Inflammatory macrophage treated with lipopolysaccharide for 1 hour (primary cell): ENCODE measurements at places on chromosomes 5 and 9.
A peak's percentile ranks its signal among the peaks of the same experiment; 100 is the strongest.

DNA sequence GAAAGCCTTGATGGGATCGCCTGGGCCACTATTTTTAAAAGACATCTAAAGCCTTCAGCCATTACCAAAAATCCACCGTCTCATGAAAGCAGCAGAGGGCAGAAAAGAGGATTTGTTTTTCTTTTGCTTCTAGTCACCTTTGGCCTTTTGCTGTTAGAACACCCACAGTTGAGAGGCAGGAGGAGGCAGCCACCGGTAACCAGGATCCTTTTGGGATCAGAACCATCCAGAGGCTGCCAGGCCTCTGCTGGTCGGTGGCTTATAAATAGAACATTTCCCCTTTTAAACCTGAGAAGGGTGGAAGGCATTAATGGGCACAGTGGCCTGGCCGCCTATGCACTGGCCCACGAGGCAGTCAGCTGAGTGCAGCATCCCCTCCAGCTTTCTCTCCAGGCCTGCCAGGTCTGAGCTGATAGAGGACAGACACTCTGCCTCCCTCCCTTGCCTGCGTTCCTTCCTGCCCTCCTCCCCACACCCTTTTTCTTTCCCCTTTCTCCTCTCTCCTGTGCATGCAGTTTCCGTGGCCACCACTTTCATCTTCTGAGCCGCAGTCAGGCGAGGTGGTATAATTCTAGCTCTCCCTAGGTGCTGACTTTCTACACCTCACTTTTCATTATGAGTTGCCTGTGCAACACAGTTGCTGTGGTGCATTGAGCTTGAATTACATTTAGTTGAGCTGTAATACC is 253.4 kb downstream of the ARHGAP26 start:
- DNase-seq: no peak

- DNase-seq: no peak
Measured at GRCh38 chr5:76710991-76711390, 4.9 kb upstream of the F2R start.

GRCh38 chr5:103785569-103785968 is 223.0 kb upstream of the NUDT12 start:
- no peak for DNase-seq

DNA sequence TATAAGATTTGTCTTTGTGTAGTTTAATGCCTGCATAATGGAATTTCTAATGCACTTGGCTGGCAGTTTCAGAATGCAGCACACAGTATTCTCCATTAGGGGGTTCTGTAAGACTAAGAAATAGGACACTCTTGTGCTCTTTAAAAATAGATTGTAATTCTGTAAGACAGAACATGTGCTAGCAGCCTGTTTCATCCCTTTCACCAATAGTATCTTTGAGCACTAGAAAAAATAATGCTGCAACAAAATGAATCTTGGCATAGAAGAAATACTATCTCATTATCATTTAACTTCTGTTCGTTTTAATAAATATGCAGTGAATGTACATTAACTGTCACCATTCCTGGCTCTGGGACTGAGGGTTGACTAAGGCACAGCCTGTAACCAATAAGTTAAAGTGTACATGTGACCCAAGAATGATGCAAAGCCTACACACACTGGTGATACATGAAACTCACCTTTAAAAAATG is 23.8 kb upstream of the ZNF622 start:
- peak; percentile 43 for DNase-seq

DNA sequence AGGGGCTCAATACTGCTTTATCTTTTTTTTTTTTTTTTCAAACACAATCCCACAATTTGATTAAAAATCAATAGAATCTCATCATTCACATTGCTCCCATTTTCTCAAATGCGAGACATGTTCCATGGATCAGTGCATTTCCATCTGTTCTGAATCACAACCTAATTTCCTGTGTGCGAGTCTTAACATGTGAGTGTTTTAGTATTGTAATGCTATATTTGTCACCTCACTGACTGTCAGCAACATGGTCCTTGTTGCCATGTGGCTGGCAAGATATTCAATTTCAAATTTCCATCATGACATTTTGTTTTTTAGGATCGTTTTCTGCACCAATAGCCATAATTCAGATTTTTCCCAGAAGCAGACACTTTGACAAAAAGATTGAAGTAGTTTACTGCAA is 233.2 kb upstream of the PRDM9 start:
- no peak for DNase-seq

DNA sequence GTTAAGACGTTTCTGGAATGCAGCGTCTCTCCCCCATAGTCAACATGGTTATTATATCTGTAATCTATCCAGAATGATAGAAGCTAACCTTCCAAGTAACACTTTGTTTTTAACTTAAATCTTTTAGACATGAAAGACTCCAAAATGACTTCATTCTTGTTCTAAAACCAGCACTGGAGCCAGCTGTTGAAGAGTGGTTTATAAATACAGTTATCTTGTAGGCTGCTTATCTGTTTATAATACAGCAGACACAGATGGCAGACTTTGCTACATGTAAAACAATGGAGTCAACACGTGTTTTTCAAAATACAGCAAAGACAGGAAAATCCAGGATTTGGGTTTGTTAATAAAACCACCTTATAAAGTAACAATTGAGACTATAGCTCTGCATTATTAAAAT is 48.8 kb upstream of the RETREG1 start:
- no peak for DNase-seq

- DNase-seq: no peak
Measured at GRCh38 chr5:33408816-33409215, 31.9 kb upstream of the TARS1 start.

DNA sequence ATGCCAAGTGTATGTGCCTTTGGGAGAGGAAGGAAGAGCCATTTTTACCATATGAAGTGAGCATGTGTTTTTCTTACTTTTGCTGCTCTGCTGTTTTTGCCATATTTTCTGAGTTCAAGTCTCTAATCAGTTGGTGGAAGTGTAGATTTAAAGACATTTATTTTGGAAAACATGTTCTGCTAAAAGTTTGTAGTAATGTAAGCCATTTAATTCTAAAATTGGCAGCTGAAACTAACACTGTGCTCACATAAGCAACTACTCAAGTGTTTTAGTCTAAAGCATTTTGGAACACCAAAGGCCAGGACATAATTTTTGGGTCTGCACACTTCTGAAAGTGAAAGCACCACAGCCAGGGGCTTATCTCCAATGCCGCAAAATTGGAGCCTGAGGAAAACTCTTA is 363.4 kb upstream of the ZNF608 start:
- no peak for DNase-seq

- DNase-seq: no peak
Measured at GRCh38 chr5:14720236-14720923, 55.9 kb downstream of the OTULIN start.

DNA sequence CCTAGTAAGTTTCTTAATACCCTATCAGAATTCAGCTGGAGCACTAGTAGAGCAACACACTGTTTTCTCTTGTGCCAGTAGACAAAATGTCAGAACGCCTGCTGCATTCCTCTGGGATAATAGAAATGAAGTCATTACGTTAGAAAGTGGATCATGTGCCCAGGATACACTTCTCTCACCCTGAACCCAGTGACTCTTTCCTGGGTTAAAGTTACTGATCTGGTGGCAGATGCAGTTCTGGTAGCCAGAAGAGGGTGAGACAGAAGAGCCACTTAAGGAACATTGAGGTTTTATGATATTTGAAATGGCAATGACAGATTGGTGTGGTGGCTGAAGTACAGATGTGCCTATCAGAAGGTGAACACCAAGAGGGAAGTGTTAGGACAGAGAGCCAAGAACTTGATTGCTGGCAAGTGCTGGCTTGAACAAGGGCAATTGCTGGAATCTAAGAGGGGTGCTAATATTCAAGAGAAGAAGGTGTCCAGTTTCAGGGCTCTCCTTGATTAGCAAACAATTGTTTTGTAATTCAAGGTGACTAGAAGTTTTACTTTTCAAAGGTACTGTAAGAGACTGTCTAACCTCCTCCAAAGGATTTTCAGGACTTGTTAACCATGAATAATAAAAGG is 93.7 kb upstream of the ERBIN start:
- no peak for DNase-seq

DNA sequence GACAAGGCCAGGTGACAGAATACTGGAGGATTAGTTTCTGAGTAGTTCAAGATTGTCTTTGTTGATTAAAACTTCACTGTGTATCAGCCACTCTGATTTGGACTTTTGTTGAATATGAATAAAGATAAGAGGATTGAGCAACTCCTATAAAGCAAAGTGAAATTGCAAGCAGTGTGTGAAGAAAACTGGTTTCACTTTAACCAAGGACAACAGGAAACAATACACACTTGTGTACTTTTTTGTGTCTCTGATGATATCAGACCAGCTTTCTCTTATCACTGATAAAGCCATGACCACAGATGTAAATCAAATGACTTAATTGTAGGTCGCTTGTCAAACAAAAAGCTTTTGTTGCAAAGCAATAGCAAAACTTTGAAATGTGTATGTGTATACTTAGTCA is 268.6 kb downstream of the FER start:
- peak; percentile 1 for DNase-seq
